Smooth muscle cell of trachea (primary cell): ENCODE measurements at places on chromosomes 2 and 18. TPM values are rescaled to one million over a fixed set of nuclear protein-coding genes. Genes with fewer than 3 reads are reported as not detected.

KCNF1 gene
- total RNA-seq, result 0.29 and 0.83 TPM in 2 replicates

TEX44 gene
- total RNA-seq, result not detected in 2 replicates

LGALSL gene
- total RNA-seq, result 1.5 and 2.0 TPM in 2 replicates

RBMS1 gene
- total RNA-seq, result 87.0 and 117 TPM in 2 replicates

OLA1 gene
- 65.2 and 127 TPM in 2 replicates for total RNA-seq

HOXD12 gene
- not detected in 2 replicates for total RNA-seq

RGPD8 gene
- total RNA-seq, result 8.7 and 12.4 TPM in 2 replicates

WDR35 gene
- 13.2 and 20.4 TPM in 2 replicates for total RNA-seq

LOXL3 gene
- total RNA-seq, result 27.3 and 53.9 TPM in 2 replicates

SP140L gene
- 8.4 and 9.6 TPM in 2 replicates for total RNA-seq

TSGA10 gene
- 2.0 and 7.6 TPM in 2 replicates for total RNA-seq

RALB gene
- 70.3 and 90.6 TPM in 2 replicates for total RNA-seq

CRYGC gene
- not detected in 2 replicates for total RNA-seq

TDRD15 gene
- not detected in 2 replicates for total RNA-seq

CD207 gene
- not detected in 2 replicates for total RNA-seq

UPP2 gene
- under 0.01 TPM in 1 of 2 replicates, not detected in the other for total RNA-seq
